Motor neuron (in vitro differentiated cells): ENCODE measurements at places on chromosomes 16 and 17.

- no peak for ATAC-seq
Measured at GRCh38 chr16:56351481-56351880, 73.9 kb downstream of the AMFR start.

DNA sequence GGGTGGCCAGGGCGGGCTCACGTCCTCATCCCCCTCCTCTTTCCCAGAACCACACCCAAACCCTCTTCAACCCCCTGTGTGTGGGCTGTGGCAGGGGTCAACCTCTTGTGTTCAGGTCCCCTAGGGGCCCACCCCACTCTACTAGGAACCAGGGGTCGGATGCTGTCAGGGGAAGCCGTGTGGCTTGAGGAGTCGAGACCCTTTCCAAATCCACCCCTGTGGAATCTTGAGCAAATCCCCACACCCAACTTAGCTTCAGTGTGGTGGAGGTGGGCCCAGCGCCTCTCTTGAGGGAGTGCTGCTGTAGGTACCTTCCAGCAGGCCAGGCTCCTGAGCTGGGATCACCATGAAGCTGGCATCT lies 121.5 kb downstream of the MRM1 start:
- ATAC-seq, result no peak

DNA sequence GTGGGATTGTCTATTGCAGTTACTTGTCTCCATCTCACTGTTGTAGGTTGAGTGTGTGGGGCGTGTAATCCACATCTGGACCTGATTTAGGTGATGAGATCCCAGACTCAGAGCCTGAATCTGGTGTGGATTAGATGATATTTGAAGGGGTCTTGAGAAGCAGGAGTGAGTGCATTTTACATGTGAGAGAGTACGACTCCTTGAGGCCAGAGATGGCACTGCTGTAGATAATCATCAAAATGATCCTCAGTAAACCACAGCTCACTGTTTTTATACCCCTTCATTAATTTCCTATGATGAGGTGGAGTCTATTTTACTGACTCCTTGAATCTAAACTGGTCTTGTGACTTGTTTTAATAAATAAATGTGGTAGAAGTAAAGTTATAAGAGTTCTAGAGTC lies 732.5 kb downstream of the KCNJ2 start:
- no peak for ATAC-seq

- no peak for ATAC-seq
Measured at GRCh38 chr17:10294180-10294579, 78.6 kb downstream of the MYH13 start.
